ENCODE measurements at places on chromosomes 7 and 10. TPM values are rescaled to one million over a fixed set of nuclear protein-coding genes. Genes with fewer than 3 reads are reported as not detected.
A peak's percentile ranks its signal among the peaks of the same experiment; 100 is the strongest.

Gene KIF11
- 16.2 TPM for total RNA-seq

Gene CCL24
- not detected for total RNA-seq

Gene VWDE
- total RNA-seq: 7.2 TPM

Gene OPN1SW
- total RNA-seq: 0.45 TPM

Gene SEMA4G
- total RNA-seq: 11.0 TPM

DNA sequence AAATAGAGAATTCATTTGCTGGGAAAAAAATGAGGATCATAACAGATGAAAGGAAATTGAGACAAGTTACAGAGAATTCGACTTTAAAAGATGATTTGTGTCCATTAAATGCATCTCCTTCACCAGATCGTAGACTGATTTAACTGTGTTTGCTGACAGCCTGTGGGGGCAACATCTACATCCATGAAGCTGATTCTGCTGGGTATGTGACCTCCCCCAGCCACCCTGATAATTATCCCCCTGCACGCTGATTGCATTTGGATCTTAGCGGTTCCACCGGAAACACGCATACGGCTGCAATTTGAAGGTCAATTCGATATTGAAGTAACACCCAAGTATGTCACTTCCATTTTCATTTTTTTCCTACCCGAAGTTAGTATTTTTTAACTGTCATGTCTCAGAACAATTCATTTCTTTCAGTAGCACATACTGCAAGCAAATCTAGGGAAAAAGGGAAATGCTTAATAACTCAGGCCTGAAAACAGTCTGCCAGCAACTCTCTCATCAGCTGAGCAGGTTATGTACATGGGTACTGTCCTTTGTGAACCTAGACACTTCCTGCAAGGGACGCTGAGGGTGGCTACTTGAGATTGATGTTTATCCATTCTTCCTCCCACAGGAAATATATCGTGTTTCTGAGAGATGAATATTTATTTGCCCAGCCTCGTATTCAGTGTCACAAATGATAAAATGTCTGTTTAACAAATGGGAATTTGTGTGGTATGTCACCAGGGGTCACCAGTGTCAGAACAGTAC is 134.9 kb downstream of the ZNF22 start:
- no peak for DNase-seq

DNA sequence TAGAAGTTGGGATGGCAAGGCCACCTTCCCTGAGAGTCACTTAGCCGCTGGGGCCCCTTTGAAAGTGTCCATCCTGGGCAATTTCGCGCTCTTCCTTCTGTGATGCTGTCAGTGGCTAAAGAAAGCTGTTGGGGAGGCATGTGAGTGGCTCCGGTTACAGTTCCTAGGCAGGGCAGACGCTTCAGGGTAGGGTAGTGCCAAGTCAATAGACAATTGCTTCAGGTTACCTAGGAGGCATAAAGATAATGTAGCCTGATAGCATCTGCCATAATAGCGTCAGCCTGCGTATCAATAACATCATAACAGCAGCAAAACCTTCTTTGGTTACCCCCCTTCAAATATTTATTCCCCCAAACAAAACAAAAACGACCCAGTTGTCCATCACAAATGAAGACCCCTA is at the start of gene FAM107B:
Gene FAM107B (minus strand): TSS at position 101 of the 400 bp plus-strand sequence. CDS start 234 bp downstream, outside the sequence.
- no peak for DNase-seq

DNA sequence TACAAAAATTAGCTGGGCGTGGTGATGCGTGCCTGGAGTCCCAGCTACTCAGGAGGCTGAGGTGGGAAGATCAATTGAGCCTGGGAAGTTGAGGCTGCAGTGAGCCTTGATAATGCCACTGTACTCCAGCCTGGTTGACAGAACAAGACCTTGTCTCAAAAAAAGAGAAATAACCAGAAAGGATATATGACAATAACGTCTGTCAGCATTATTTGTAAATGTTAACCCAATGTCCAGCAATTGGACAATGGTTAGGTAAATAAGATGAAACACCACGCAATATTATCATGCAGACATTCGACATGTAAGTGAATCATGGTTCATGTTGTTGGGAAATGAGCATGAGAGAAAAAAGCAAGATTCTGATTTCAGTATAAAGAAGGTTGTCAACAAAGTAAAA is 44.6 kb upstream of the SEPHS1 start:
- DNase-seq: no peak

DNA sequence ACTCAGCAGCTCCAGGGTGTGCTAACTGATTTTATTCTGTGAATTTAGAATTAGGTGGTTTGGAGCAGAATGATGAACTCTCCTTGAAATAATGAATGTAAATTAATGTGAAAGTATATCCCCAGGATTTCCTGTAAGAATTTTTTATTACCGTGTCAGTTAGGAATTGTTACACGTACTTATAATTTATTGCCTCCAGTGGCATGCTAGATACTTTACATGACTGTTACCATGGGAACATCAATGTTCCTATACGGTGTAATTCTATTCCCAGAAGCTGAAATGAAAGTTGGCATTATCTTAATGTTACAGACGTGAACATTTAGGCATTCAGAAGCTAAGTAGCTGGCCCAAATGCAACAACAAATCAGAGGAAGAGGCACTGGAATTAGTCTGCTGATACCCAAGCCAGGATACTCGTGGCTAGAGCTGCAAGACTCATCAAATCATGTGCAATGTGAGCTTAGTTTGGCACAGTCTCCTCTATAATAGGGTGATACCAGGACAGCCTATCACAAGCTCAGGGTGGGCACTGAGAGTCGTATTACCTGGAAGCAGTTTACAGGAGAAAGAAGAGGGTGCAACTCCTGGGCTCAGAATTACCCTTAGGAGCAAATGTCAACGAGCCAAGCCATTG is 30.0 kb upstream of the PRKAR2B start:
- no peak for DNase-seq

GRCh38 chr10:94279835-94280709 is 82.7 kb downstream of the NOC3L start:
- no peak for DNase-seq

- DNase-seq: no peak
These were observed 6.1 kb upstream of the ZNF438 start for GRCh38 chr10:31037749-31038148.

DNA sequence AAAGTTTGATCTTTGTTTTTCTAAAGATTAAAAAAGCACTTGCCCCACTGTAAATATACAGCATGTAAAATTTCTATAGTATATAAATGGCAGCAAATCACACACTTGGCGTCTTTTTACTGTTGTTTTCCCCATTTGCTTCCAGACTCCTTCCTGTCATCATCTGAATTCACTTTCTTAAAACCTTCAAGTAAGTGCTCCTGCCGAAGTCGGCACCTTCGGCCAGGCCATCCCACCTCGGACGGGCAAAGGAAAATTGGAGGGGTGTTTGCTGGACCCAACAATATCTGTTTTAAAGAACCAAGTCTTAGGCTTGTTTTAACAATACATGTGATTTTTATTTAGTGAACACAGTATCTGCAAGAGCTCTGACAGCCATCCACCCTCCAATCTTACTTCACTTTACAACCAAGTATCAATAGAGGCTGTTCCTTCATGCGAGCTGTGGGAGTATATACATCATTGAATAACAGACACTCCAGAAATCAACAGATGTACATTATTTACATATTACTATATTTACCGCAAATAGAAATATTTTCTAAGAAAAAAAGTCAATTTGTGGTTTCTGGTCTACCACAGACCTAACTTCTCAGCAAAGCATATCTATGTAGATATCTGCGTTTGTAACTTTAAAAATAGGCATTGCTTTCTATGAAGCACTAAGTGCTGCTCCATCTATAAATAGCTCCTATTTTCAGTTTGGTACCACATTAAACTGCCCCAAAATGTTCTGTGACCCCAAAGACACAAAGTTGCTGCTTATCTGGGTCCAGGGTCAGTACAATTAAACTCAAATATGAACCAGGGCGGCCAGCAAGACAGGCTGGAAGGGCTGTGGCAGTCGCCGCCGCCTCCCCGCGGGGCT is 110.7 kb downstream of the CYTH3 start:
- no peak for DNase-seq

GRCh38 chr7:31307972-31308371 is 32.6 kb downstream of the NEUROD6 start:
- DNase-seq: peak; percentile 41
